ENCODE measurements at places on chromosomes 1 and 21.
A peak's percentile ranks its signal among the peaks of the same experiment; 100 is the strongest.

GRCh38 chr1:115295904-115296696, 41.9 kb downstream of the NGF start:
- no peak for DNase-seq

GRCh38 chr1:102365071-102365470, 368.3 kb upstream of the OLFM3 start:
- DNase-seq: no peak

DNA sequence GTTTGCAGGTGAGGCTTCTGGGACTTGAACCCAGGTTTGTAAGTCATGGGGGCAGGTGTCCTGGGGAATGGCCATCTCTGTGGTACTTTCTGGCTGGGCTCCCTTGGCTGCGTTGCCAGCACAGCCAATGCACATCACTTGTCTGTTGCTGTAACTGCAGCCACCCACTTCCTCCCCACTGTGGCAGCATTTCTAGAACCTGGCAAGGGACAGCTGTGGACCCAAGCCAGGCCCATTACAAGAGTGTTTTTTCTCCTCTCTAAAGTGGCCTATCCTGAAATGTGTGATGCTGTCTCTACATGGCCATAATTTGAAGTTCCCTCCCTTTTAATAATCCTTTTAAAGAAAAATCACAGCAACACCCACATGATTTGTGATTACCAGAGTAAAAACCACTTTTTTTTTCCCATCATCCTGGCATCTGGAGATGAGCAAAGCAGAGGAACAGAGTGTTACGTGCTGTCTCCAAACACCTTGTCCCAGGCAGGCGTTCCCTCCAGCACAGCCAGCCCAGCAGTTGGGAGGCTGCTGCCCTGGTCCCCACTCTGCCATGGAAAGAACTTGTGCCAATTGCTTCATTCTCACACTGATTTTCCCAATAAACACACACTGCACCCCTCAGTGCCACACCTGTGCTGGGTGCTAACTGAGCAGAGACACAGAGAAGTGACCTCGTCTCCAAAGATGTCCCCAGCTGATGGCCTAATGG, 360.6 kb upstream of the USP24 start:
- no peak for DNase-seq

DNA sequence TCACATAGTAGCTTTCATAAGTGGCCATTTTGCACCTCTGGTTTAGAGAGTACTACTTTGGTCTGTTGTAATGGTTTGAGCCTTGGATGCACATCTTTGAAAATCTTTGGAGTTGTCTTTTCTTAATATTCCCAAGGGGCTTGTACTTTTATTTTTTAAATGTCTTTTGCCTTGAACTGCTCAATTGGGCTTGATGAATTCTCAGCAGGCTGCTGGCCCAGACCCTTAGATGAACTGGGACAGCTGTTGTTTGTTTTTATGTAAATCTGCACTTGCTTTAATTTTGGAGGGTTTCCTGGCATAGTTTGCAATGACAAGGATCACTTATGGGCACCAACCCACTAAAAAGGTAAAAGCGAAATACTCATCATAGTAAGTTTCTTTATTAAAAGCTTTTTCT, 24.9 kb downstream of the NGF start:
- DNase-seq: no peak

- DNase-seq: no peak
Measured at GRCh38 chr1:184395370-184395769, 8.5 kb downstream of the C1orf21 start.

DNA sequence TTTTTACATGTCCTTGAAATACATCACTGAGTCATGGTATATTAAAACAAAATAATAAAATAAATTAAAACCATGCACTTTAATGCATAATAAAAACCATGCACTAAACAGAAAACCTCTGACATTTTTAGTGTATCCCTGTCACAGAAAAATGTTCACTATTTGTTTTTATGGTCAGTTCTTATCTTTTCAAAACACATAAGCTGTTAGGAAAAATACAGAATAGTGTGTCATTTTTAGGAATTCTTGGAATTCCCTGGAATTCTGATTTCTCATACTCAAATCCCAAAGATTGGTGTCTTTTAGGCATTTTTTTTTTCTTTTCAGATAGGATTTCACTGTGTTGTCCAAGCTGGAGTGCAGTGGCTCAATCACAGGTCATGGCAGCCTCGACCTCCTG, 25.1 kb upstream of the TINAGL1 start:
- no peak for DNase-seq

DNA sequence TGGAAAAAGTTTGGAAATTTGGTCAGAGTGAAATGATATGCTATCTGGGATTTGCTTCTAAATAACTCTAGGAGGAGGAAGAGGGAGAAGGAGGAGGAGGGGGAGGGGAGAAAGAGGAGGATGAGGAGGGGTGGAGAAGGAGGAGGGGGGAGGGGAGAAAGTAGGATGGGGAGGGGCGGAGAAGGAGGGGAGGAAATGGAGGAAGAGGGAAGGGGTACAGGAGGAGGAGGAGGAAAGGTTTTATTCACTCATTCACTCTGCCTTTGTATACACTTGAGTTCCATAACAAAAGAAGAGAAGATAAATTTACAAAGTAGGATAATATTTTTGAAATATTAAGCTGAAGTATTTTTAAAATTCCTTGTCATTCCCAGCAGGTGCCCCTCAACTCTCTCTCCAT, 6.3 kb upstream of the VPS26C start:
- DNase-seq: no peak

- DNase-seq: no peak
Measured at GRCh38 chr1:167981933-167982332, 45.1 kb upstream of the MPC2 start.

- DNase-seq: no peak
Measured at GRCh38 chr1:177849579-177850290, 120.1 kb downstream of the SEC16B start.

GRCh38 chr1:106063510-106063909, 993.0 kb upstream of the PRMT6 start:
- peak; percentile 69 for DNase-seq
